ENCODE measurements at places on chromosomes 5 and 9.
A peak's percentile ranks its signal among the peaks of the same experiment; 100 is the strongest.

- no peak for DNase-seq
Observed at GRCh38 chr9:72827950-72828731, 124.7 kb downstream of the ALDH1A1 start.

- peak; percentile 42 for DNase-seq
Observed at GRCh38 chr5:55521881-55522280, 12.9 kb downstream of the PLPP1 start.

- no peak for DNase-seq
Observed at GRCh38 chr9:8978334-8978733, 1178.8 kb upstream of the DMAC1 start.

DNA sequence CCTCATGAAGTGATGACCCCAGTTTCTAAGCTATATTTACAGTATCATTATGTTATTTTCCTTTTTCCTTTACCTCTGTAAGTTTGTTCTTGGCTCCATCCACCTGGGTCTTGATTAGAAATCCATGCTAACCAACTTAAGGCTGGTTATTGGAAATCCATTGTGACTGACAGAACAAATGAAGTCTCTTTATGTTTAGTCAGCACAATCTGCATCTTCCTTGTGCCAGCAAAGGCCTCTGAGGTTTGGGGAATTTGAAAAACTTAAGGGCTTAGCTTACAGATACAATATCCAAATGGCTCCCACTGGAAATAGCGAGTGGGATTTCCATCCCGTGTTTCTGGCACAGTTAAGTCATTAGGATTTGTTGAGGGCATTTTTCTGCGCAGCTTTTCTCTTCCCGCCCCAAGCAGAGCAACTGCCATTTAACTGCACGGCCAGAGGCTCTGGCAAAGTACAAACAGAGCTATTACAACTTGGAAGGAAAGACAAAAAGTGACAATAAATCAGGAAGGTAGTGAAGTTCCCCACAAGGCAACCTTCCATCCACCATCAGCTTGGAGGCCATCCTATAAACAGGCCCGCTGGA lies 64.2 kb downstream of the DCP2 start:
- DNase-seq = no peak

DNA sequence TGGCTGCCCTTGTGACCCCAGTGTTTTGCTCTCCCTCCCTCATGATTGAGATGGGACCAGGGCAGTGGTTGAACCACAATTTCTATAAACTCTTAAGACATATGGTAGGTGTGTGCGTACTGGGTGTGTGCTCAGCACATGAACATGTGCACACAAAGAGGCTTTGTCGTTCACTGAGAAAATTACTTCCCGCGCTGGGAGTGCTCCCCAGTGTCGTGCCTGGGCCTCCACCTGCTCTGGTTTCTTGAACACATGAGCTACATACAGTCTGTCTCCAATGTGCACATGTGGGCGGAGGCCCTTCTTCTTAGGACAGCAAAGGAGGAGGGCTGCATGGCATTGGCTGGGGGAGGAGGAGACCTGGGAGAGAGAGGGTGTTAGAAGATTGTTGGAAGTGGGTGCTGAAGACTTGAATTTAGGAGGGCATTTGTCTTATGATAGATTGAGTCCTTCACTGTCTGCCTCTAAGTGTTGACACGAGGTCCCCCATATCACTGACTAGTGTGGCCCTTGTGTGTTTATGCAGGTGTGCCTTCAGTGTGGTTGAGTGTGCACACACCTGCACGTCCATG lies 170.0 kb downstream of the CACNA1B start:
- no peak for DNase-seq

DNA sequence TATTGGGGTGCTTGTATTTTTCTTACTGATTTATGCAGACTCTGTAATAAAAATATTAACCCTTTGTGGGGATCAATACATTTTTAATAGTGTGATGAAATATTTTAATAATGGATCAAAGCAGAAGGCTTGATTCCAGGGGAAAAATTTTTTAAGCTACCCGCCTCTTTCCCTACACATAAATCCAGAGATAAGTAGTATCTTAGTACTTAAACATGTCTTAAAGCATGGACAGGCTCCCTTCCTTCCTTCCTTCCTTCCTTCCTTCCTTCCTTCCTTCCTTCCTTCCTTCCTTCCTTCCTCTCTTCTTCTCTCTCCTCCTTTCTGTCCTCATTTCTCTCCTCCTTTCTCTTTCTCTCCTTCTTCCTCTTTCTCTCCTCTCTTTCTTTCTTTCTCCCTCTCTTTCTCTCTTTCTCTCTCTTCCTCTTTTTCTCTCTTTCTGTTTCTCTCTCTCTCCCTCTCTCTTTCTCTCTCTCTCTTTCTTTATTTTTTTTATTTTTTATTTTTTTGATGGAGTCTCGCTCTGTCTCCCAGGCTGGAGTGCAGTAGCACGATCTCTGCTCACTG lies 78.0 kb upstream of the SPRY4 start:
- DNase-seq = no peak

DNA sequence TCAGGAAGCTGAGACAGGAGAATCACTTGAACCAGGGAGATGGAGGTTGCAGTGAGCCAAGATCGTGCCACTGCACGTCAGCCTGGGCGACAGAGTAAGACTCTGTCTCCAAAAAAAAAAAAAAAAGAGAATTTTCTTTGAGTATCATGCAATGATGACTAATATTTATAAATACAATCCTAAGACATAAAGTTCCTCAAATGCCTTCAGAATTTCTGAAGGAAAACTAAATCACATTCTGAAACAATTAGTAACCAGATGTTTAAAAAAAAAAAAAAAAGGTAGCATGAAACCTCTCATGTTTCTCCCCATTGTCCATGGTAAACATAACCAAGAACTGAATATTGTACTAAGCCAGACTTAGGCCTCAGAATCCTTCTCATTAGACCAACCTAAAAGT lies 23.1 kb downstream of the MLLT3 start:
- no peak for DNase-seq

- DNase-seq = peak; percentile 84
Observed at GRCh38 chr9:36328798-36329411, 70.7 kb upstream of the GNE start.

DNA sequence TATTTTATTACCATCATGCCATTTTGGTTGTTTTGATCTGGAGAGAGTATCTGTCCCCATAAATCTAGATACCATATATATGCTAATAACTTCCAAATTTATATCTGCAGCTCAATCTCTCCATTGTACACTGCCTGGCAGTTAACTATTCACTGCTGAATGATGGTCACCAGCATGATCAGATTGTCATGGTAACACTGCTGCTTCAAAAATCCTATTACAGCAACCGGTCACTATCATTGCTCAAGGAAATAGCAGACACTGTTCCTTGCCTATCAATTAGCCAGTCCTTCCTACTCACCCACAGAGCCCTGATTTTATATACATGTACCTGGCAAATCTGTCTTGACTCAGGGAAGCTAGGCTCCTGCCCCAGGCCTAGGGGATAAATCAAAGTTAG lies 11.5 kb downstream of the REEP5 start:
- DNase-seq = no peak

DNA sequence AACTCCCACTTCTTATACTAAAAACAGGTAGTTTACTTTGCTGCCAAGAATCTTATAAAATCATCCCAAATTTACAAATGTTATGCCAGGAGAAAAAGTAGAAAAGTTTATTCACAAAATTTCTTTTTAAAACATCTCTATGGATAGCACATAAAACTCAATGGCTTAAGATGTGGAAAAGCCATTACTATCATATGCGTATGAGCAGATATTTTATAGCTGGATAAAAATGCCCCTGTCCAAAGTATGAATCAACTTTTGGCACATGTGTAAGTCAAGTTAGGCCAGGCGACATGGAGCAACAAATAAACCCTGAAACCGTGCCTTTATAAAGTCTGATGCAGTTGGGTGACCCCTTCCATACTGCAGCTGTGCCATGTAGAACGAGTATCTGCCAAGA lies 38.6 kb upstream of the FBP1 start:
- DNase-seq = no peak

DNA sequence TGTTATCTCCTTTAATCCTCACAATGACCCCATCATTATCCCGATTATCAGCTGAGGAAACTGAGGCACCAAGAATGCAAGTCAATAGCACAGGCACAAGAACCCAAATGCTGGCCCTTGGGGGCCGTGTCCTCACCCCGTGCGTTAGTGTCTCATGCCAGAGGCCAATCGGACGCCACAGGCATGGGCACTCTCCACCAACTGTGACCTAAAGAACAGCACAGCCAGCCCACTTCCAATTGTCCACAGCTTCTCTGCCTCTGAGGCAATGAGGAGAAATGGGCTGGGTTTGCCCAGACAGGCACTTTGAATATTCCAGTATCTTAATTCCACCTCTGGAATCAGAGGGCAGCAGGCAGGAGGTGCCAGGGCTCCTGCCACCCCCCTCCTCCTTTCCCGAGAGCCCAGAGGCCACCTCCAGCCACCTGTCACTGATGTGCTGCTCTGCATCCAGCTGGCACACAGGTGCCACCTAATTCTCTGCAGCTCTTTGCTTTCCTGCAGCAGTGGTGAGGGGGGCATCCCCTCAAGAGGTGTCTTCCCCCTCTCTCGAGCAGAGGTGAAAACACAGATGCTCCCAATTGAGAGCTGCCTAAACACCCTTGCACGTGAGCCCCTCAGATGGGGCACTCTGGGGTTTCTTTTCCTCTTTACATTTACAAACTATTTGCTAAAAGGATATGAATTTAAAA lies 107.5 kb downstream of the ROR2 start:
- no peak for DNase-seq

DNA sequence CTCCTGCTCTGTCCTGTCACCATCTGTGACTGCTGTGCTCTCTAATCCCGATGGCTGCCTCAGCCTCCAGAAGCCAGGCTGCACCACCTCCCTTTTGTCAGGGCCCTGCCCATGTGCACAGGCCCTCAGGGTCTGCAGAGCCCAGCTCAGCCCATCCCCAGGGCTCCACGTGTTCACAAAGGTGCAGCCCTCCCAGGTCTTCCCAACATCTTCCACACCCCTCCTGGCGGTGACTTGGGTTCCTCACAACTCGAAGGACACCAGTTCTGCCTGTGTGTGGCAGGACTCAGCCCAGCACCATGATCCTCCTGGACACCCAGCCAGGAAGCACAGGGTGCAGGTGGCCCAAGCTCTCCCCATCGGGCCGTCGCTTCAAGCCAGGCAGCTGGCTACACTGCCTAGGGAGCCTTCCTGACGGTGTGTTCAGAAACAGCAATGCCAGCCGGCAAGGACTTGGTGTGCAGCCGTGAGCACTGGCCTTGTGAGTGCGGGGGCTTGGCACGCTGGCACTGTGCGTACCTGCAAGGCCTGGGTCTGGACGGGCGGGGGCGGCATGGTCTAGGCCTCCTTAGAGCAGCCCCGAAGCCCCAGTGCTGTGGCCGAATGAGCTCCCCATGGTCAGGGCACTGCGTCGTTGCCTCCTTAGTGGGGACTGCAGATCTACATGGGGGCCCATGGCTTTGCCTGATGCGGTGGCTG lies 96.1 kb downstream of the MRPL36 start:
- no peak for DNase-seq

Data from lung microvascular endothelial cell (primary cell).